Stimulated activated CD8-positive, alpha-beta memory T cell treated with anti-CD3 and anti-CD28 coated beads, Interleukin-15, amount 100 ng/mL, for 24 hours (primary cell): ENCODE measurements at places on chromosomes 3 and 15.

- DNase-seq: no peak
These were observed 42.7 kb downstream of the STT3B start for GRCh38 chr3:31575448-31575847.

- no peak for DNase-seq
These were observed 6.3 kb upstream of the BBX start for GRCh38 chr3:107516475-107516874.

- DNase-seq: no peak
These were observed 126.2 kb downstream of the TIGIT start for GRCh38 chr3:114420072-114420471.

- DNase-seq: no peak
These were observed 144.4 kb downstream of the MYLK start for GRCh38 chr3:123739754-123740153.

DNA sequence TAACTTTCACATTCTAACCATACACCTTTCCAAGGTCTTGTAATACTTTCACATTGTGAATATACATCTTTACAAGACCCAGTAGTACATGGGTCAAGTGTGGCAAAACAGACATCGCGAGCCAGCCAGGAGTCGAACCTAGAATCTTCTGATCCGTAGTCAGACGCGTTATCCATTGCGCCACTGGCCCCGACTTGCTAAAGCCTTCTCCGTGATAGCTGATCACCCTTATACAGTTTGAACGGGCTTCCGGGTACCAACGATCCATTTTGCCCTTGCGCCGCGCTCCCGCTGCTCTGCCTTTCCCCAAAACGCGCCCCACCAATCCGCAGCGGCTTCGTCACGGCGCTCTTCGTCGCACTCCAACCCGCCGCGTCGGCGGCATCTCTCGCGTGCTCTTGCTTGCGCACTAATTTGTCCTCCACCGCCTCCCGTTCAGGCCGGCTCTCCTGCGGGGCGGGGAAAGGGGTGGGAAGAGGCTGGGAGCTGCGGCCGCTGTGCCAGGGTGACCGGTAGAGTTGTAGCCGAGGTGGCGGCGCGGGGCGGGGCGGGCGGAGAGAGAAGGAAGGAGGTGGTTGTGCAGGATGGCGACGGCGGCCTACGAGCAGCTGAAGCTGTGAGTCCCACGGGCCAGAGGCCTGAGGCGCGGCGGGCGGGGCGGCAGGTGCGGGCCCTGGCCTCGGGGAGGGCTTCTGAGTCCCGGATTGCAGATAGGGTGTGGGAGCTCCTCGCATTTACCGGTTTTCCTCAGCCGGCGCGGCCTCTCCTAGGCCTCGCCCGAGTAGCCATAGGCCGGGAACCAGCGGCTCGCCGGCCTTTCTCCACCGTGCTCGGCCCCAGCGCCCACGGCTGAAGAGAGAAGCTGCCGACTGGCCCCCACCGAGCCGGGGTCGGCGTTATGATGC is at the start of gene SACM1L:
Gene SACM1L (plus strand): TSS at position 515 of the 905 bp plus-strand sequence. CDS start 70 bp downstream, at position 585.
- DNase-seq: peak; percentile 91

DNA sequence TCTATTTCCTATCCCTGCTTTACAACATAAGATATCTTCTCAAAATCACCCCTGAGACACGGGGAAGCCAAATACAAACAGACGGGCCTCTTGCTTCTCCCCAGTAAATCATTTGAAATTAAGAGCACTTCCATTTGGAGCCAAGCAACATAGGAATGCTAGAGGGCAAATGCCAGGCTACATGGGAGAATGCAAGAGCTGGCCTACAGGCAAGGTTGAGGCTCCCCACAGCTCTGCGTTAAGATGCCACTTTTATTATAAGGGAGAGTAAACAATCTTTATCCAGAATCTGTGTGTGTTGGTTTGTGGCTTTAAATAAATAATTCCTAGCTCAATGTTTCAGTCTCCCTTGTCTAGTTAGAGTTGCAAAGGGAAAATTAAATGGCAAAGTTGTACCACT is 305.1 kb upstream of the KCNH8 start:
- DNase-seq: no peak

GRCh38 chr15:46408312-46408711 is 773.5 kb downstream of the SQOR start:
- no peak for DNase-seq

DNA sequence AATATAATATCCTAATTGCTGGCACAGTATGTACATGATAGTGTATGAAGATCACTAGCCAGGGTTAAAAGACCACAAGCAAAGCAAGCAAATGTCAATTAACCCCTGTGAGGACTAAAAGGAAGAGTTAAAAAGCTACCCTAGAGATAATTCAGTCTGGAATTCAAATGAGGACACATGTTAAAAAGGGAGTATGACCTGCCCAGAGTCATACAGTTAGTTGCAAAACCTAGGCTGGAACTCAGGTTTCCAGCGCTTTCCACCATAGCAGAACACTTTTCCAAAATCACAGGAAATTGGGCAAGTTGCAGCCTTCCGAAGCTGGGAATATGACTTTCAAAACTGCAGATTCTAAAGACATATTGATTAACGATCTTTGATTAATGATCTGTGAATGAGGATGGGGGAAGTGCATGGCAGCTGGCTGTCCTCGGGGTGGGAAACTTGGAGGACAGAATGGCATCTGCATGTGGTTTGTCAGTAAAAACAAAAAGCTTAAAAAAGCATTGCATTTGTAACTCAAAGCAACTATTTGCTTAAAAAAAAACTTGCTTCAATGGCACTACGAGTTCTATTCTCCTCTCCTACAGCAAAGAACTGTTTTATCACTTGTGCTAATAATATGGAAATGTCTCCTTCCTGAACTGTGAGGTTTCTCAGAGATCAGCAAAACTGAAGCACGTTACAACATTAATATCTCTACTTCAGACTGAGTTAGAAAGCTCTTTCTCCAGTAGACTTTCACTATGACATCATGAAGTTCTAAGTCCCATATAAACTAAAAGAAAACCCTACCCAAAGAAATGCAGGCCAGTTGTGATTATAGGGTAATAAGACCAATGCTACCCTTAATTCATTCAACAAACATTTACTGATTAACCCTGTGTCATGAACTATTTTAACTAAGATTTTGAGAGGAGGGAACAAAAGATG is 46.2 kb downstream of the IGSF11 start:
- no peak for DNase-seq

GRCh38 chr15:64635499-64636495 is 139.6 kb downstream of the RBPMS2 start:
- DNase-seq: no peak

GRCh38 chr3:95037097-95037496 is 974.2 kb downstream of the NSUN3 start:
- no peak for DNase-seq

- DNase-seq: no peak
These were observed 166.7 kb upstream of the BCL6 start for GRCh38 chr3:187912007-187912406.

DNA sequence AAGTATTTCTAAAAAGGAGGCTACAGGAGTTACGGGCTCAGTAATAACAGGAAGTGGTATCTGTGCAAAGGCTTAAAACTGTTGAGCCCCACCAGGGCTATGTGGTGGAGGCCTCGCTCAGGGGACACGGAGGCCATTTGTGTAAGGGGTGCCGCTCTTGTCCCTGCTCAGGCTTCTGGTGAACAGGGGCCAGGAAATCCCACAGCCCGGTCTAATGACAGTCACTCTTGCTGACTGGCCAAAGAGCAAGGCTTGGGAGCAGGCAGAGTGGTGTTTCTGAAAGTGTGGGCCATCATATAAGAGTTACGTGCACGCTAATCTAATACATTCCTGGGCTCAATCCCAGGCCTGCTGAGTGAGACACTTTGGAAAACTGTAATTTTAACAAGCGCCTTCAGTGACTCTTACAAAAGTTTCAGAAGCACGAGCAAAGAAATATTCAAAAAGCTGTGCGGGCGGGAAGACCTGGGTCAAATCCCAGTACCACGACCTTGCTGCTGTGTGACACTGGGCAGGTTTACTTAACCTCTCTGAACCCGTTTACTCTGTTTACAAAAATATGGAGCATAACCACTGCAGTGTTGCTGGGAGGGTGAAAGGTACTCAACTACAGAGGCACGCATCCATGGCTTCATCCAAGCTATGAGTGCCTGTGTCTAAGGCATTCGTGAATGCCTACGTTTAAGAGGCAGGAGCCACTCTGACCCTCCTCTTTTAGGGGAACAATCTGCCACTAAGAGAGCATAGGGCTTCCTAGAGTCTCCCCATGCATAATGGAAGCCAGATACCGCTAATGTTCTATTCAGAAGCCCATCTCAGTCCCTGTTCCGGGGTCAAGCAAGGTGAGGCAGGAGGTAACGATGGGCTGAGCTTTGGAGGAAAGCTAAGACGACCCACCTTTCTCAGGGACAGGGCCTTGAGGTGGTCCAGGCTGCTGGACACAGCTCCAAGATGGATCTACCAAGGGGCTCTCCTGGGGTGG is 2.0 kb downstream of the ATP10A start:
- no peak for DNase-seq

DNA sequence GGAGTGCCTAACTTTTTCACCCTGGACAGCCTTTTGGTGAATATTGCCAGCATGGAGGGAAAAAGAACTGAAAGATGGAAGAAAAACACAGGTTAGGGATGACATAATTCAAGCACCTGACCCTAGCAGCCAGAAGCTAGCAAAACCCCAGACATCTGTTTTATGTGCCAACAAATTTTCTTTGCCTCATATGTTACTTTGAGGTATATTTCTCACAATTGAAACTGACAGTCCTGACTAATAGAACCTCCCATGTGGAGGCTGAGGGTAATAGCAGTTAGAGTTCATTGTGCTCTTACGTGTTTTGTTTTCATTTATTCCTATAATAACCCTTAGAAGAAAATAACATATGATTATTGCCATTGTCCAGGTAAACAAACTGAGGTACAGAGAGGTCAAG is 71.5 kb upstream of the SLC25A26 start:
- DNase-seq: no peak

DNA sequence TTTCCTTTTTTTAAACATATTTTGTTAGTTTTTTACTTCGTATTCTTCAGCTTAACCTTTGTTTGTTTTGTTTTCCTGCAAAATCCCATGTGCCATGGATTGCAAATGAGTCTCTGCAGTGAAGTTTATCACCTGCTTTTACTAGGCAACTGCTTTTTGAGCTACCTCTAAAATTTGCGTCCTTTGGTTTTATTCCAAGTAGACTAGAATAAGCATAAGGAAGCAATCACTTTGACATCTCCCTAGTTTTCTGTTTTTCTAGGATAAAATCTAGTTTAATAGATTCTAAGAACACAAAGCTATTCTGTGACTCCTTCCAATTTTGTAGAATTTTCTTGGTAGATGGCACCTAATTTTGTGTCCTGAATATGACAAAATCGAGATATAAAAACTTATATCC is 1059.2 kb downstream of the OTOL1 start:
- DNase-seq: no peak

GRCh38 chr15:56234804-56235203 is 8.9 kb downstream of the RFX7 start:
- no peak for DNase-seq

GRCh38 chr3:144189044-144189443 is 217.4 kb downstream of the DIPK2A start:
- no peak for DNase-seq

- DNase-seq: no peak
These were observed 64.2 kb downstream of the ST3GAL6 start for GRCh38 chr3:98827221-98827920.
